Activated naive CD8-positive, alpha-beta T cell treated with anti-CD3 and anti-CD28 coated beads for 36 hours (primary cell): ENCODE measurements at places on chromosomes 1 and 21.

- DNase-seq = no peak
These were observed 423.7 kb downstream of the SMYD3 start for GRCh38 chr1:246083416-246083815.

DNA sequence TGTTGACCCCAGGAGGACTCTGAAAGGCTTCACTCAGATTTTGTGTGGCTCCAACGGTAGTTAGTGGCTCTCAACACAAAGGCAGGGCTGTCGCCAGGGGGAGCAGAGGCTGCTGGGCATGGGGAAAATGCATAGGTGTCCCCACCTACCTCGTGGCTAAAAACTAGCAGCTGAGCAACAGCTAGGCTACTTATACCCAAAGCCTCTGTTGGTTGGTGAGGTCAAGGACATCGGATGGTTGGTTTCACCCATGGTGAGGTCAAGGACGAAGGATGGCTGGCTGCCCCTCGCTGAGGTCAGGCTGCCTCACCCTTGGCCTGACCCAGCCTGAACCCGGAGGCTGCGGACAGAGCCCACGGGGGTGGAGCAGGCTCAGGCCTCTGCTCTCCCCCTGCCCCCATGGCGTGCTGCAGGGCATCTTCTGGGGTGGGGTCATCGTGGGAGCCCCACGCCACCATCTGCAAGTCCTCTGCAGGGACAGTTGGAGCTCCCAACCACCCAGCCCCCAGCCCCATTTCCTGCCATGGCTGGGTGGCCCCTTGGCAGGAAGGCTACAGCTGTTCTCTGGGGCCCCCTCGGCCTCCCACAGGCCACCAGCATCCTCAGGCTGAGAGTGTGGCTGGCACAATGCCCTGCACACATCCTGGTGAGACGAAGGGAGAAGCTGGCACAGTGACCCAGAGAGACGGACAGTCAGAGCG, 8.5 kb upstream of the GNB1 start:
- no peak for DNase-seq

- DNase-seq = no peak
These were observed 11.1 kb downstream of the POFUT2 start for GRCh38 chr21:45276596-45276995.

DNA sequence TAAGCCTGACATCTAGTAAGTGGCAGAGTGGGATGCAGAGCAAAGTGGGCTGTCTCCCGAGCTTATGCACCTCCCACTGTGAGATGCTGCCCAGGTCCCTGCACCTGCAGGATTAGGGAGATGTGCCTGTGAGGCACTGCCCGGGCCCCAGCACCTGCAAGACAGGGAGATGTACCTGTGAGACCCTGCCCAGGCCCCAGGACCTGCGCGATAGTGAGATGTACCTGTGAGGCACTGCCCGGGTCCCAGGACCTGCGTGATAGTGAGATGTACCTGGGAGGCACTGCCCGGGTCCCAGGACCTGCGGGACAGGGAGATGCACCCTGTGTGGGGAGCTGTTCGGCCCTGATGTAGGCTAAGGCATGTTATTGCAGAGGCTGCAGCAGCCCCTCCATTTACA, 622.8 kb downstream of the PTPRU start:
- DNase-seq = no peak

- no peak for DNase-seq
These were observed 70.7 kb upstream of the DAB1 start for GRCh38 chr1:57494530-57495079.

DNA sequence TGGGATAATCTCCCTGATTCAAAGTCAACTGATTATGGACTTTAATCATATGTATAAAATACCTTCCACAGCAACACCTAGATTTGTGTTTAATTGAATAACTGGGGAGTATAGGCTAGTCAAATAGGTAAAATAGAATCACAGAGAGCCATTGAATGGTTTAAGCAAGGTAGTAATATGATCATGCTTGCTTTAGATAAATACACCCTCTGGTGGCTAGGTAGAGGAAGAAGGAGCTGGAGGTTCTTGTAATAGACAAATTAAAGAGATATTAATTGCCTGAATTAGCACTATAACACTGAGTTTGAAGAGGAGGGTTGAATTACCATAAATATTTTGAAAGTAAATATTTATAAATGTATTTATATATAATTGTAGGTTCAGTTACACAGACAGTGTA, 40.3 kb downstream of the DIRAS3 start:
- DNase-seq = no peak

- no peak for DNase-seq
These were observed 12.5 kb upstream of the DNM3 start for GRCh38 chr1:171828794-171829193.

DNA sequence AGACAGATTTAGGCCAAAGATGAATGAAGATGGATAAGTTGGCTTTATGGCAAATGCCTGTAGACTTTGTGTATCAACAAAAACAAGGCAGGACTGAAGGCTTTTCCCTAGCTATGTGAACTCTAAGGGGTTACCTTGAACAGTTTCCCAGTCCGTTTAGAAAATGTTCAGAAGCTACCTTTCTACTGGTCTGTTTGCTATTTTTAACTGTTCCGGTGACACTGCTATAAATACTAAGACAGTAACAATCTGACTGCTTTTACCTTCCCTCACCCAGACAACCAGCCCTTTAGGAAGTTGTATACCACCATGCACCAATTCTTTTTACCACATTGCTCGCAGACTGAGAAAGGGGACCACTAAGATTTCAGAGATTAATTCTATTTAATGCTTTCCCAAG, 102.2 kb downstream of the PHTF1 start:
- DNase-seq = no peak

DNA sequence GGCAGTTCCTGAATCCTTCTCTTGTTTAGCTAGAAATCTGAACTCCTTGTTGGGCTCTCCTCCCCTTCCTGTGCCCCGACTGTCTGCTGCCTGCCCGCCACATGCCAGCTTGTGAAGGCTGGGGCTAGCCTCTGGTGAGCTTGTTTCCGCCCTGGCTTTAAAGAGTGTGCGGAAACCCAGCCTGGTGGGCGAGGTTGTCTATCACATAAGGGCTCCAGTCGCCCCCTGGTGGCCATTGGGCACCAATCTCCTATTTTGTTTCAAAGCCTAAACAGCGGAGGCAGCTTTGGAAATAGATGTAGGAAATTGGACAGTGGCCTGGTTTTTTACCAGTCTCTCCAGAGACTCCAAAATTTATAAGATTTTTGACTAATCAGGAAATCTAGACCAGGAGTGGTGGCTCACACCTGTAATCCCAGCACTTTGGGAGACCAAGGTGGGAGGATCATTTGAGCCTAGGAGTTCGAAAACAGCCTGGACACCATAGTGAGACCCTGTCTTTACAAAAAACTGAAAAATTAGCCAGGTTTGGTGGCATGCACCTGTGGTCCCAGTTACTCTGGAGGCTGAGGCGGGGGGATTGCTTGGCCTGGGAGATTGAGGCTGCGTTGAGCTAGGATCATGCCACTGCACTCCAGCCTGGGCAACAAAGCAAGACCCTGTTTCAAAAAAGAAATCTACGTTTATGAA, 9.8 kb downstream of the ATP8B2 start:
- DNase-seq = peak; percentile 88

- no peak for DNase-seq
These were observed 276.9 kb downstream of the SIPA1L2 start for GRCh38 chr1:232353001-232353400.

DNA sequence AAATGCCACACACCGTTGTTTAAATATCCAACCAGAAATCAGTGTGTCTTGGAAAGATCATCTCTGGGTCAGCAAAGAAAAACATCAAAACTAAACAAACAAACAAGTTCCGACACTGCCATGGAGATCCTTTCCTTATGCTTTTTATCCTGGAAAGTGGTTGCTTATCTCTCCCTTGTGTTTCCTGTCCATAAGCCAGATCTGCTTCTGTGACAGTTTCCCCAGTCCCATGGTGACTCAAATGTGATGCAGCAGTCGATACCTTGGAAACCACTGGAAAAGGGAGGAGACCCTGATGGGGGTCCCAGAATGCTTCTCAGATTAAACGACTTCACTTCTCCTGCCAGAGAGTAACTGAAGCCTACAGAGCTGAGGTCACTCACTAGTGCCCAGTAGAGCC, 94.7 kb downstream of the DMRTA2 start:
- DNase-seq = no peak

GRCh38 chr1:58813801-58814200, 30.0 kb upstream of the JUN start:
- no peak for DNase-seq

DNA sequence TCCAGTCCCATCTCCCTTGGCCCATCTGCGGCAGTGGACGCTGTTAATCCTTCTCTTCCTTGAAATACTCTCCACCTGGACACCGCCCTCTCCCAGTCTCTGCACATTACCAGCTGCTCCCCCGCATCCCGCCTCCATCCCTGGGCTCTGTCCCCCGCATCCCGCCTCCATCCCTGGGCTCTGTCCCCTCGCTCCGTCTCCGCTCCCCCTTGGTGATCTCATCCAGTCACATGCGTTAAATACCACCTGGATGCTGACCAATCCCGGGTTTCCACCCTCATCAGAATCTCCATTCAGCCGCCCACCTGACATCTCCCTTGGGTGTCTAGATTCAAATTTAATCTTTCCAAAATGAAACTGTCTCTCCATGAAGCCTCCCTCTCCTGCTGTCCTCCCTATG, 106.1 kb downstream of the PRDM2 start:
- no peak for DNase-seq

- DNase-seq = no peak
These were observed 50.5 kb upstream of the PRRC2C start for GRCh38 chr1:171434717-171435346.

GRCh38 chr21:44858291-44858690, 15.2 kb downstream of the PTTG1IP start:
- no peak for DNase-seq

- DNase-seq = no peak
These were observed 13.0 kb upstream of the LTN1 start for GRCh38 chr21:29005696-29006095.

DNA sequence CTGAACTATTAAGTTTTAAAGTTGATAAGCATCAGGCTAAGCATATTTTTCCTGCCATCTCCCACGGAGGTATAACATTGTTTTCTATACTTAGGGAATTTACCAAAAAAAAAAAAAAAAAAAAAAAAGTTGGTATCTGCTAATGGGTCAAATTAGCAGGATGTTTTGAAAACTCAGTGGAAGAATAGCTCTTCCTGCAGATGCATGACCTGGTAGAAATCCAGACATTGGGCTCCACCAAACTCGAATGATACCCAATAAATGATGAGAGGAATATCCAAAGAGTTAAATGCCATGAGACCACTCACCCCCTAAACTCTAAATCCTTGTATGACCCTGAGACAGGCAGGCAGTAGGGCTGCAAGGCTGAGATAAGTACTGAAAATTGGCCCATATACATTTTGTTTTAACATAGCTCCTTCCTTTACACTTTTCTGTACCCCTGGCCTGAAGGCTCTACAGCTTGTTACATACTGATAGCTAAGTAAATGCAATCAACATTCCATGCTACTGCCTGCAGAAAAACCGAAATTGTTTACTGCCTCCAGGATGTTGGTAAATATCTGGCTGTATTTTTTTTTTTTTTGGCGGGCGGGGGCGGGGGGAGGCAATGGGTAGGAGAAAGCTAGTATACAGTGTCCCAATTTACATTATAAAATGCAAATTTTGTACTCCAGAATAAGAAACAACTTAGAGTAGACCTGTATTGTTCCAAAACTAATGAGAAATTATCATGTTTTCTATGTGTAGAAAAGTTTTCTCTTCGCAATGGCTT, 57.6 kb downstream of the NFIA start:
- DNase-seq = no peak

DNA sequence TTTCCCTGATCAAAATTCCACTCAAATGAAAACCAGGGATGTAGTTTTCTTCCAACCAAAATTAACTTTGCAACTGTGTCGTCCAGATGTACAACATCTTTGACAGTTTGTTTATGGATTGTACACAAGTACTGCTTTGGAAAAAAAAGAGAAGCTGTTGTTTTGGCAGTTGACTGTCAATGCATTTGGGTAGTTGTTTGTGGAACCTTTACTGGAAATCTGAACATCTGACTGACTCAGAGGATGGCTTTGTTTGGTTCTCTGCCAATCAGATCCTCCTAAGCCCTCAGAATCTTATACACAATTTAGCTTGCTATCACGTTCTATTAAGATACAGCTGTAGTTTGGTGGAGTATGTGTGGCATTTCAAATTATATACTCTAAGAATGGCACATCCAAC, 195.0 kb downstream of the KCNK2 start:
- DNase-seq = no peak

GRCh38 chr1:115874904-115875303, 34.0 kb upstream of the NHLH2 start:
- DNase-seq = no peak

DNA sequence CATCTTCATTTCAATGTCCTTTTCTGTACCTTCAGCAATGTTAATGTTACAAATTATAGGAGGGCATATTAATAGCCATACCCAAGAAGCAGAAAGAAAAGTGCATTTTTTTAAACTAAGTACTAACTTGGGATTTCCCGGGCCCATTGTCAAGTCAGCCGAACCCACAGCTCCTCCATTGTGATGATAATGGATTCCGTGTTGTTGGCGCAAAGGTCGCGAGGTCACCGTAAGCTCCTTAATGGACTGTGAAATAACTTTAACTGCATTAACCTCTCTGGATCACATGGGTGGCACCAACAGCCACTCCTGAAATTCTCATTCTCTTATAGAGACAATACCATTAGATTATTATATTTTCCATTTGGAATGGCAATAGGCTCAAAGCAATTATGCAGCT, 250.6 kb upstream of the RRP15 start:
- no peak for DNase-seq

GRCh38 chr1:182624577-182624976, 20.4 kb upstream of the RGS16 start:
- no peak for DNase-seq

DNA sequence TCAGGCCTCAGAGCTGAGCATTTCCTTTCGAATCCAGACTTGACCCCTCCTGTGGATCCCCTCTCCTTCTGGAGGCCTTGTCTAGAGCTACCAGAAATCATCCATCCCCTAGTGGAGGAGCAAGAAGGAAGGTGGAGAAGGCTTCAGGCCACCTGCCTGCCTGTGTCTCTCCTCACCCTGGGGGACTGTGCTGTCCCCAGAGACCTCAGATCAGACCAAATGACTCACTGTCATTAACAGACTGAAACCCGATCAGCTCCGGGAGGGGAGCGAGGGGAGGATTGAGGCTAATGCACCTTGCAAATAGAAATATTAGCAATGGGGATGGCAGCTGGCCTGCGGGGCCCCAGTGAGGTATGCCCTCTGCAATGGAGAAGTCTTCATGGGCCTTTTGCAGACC, 2.1 kb downstream of the MYBPH start:
- DNase-seq = no peak
